ENCODE measurements at places on chromosomes 1 and 21.

DNA sequence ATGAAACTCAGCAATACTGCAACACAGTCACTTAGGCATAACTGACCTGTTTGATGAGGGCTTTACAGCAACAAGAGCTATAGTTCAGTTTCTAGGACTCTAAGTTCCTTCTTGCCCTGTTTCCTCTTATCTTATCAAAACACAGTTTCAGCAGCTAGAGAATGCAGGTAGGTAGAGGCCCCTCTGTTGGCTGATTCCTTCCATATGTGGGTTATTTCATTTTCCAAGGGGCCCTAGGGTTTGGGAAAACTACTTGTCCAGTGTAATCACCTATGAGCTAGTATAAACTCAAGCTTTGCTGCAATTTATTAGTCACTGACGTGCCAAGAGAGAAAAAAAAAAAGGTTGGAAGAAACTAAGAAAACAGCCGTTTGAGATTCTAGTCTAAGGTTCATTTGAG lies 607.7 kb upstream of the USP24 start:
- DNase-seq: no peak

GRCh38 chr1:118093017-118093416 lies 92.0 kb downstream of the SPAG17 start:
- DNase-seq: no peak

GRCh38 chr1:223430236-223430635 lies 37.0 kb downstream of the CCDC185 start:
- DNase-seq: no peak

DNA sequence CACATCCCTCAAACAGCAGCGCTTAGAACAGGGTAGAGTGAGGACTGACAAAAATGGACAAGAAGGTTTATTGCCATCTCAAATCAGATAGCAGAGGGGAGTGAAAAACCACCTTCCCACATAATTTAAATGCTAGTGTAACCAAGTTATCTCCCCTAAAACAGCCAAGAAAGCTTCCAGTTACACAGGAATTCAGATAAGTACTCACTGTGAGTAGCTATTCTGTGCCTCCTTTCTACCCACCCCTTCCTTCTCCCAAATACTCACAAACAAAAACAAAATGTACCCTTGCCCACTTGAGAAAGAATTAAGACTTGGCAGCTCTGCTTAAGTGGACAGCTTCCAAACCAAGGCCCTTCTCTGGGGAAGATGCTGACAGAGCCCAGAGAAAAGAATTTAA lies 9.1 kb downstream of the OTUD7B start:
- no peak for DNase-seq

DNA sequence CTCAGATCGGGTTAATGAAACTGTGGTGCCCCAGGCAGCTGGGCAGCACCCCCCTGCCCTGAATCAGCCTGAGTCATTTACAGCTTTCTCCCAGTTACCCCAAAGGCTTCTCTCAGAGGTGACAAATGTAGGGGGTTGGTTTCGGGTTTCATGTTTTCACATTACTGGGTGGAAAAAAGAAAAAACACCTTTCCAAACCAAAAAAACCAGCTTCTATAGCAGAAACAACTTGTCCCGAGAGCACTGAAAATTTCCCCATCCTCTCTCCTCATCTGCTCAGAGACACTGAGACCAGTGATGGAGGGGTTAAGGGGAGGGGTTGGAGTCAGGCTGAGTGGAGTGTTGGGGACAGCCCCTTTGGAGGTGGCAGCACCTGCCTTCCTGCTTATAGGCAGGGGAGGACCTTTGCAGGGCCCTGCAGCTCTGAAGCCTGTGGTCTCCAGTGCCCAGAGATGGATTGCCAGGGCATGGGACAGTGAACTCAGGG lies 15.6 kb downstream of the UTP11 start:
- DNase-seq: no peak
